ENCODE measurements at places on chromosomes 13 and 19.

DNA sequence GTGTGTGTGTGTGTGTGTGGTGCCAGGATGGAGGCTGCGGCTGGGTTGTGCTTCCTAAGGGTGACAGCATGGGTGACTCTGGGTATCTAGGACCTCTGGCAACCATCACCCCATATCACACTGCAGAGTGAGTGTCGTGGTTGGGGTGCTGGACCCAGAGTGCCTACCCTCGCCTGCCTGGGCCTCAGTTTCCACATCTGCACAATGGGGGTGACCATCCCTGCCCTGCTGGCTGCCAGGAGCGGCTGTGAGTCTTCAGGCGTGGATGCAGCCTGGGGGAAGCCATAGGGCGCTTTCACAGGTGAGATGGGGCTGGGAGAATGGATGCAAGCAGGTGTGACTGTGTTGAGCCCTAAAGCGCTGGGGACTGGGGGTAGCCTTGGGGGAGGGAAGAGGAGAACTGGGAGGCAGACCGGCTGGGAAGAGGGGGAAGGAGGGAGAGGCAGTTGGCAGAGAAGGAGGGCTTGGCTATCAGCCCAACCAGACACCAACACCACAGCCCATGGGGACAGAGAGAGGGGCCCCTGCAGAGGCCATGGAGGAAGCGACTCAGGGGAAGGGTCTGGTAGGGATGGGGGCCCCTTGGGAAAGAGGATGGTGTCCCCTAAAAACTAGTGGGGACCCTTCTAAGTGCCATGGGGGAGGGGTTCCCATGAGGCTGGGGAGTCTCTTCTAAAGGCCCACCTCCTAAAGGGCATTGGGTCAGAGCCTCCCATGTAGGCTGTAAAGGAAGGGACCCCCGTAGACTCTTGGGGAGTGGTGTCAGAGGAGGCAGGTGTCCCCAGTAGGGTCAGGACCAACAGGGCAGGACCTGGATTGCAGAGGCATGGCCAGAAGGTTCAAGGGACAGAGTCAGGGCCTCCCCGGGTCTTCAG, 1.7 kb downstream of the PLPPR2 start:
- DNase-seq = no peak

DNA sequence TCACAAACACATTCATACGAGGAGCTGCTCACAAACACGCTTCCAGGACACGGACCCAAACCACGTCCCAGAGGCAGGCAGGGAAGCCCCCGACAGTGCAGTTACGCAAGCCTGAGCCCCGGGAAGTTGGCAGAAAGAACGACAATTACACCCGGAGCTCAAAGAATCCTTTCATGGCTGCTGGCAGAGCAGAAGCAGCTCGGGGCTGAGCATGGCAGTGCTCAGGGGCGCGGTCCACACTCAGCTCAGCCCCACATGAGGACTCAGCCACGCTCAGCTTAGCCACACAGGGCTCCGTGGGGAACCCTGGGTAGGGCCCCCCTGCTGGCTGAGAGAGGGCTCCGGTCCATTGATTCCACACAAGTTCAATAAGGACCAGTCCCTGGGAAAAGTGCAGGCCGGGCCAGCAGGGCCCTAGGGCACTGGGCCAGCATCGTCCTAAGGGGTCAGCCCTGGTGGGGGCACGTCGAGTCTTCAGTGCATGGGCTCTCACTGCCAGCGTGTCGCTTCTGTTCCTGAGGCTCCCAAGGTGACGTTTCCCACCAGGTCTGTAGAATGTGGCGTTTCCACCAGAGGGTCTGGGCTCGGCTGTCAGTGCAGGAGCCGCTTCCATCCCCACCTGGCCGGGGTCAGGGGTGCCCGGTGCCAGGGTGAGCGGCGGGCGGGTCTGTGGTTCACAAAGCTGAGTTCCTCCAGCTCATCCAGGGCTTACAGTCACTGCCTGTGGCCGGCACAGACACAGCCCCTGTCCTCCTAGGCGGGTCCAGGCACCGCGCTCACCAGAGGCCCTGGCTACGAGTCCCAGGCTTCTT, 23.1 kb downstream of the GAS6 start:
- DNase-seq = no peak

DNA sequence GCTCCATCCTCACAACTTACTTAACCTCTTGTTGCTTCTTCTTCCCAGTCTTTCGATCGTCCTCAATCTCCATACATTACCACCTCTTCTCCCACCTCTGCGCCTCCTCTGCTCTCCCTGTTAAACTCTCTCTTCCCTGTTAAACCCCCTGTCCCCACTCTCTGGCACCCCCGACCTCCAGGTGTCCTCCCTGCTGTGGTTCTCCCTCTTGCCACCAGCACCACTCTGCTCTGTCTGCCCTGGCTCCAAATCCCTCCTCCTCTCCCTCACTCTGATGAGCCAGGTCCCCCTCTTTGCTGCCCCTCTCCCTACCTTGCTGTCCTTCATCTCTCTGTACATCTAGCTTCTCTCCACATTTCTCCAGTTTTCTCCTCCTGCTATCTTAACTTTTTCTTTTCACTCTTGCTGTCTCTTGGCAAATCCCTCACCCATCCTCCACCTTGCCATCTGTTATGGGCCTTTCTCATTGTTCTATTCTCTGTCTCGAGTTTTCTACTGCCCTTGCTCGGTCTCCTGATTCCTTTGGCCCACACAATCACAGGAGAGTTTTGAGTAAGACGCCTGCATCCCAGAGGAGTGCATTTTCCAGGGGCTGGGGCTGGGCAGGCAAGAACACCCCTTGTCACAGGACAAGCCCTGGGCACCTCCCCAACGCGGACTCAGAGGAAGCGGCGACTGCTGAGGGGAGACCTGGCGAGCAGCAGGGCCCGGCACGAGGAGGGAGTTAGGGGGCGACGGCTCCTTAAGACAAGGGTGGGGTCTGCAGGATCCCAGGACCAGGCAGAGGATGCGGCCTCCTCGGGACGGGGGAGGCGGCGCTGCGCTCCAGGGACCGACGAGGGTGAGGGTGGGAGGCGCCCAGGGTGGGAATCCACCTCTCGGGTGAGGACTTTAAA, 21.4 kb upstream of the ERVV-1 start:
- no peak for DNase-seq

GRCh38 chr19:47749326-47749725, 4.0 kb downstream of the NOP53 start:
- DNase-seq = no peak

GRCh38 chr19:7292950-7293761, 1.1 kb downstream of the INSR start:
- DNase-seq = no peak

DNA sequence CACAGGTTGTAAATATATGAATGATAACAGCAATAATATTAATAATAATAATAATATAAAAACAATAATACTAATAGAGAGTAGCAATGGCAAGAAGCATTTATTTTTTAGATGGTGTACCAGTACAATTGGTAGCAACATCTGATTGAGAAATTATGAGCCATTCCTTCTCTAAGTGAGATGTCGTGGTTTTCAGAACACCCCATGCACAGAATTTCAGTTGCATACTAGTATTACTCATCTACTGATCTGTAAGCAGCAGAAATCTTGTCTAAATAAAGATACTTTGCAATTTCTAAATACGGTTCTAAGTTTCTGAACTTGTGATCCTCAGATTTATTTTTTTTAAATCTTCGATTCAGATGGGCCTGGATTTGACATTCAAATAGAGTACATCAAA, 788.0 kb upstream of the ATXN8OS start:
- no peak for DNase-seq

DNA sequence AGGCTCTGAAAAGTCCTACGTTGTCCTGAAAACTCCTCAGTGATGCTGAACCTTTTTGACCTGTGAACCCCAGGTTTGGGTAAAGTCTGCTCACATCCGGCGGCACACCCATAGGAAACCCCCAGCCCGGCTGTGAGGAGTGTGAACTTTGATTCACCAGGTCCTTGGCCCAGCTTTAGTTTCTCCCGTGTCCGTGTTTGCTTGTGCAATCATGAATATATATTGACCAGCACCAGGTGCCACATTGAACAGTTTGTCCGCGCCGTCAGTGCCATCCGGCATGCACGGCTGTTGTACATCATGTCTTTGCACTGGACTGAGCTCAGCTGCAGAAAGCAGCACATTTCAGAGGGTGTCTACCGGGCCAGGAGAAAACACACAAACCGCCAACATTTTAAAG, 45.3 kb downstream of the NFIC start:
- no peak for DNase-seq

GRCh38 chr19:5059213-5059574, 90.3 kb downstream of the KDM4B start:
- DNase-seq = no peak

DNA sequence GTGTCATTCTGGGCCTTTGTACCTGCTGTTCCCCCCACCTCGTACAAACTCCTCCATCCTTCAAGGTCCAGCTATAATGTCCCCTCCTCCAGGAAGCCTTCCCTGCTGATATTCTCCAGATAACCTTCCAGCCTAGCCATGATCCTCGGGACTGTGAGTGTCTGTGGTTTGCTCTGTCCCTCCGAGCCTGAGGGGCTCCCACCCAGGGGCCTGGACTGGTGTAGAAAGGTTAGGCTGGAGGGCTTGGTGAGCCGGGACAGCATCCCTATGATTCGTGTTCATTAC, 2.9 kb upstream of the COMP start:
- DNase-seq = no peak

All from AG09319 (cell line).